SW480 (cell line): ENCODE measurements at places on chromosomes 16 and 17.

- DNase-seq, result no peak
Measured at GRCh38 chr17:80839970-80840369, 151.7 kb upstream of the CHMP6 start.

- no peak for DNase-seq
Measured at GRCh38 chr17:81719410-81720266, 7.6 kb downstream of the SLC25A10 start.

DNA sequence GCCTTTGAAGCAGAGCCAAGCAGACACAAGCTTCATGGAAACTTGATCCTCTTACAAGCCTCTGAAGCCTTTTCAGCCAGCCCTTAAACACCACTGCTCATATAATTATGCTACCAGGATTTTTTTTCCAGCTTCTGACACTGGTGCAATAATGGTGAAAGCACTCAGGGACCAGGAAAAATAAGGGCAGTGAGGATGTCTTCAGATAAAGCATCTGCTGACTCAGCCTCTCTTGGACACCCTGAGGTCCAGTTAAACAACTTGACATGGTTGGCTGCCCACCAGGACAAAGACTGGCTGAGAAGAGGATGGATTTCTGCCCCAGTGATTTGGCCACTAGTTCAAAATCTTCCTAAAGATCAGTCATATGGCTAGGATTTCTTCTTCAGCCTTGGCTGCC, 124.2 kb upstream of the N4BP1 start:
- no peak for DNase-seq

- DNase-seq, result no peak
Measured at GRCh38 chr16:59993101-59993500, 1259.0 kb upstream of the GOT2 start.

- peak; percentile 80 for DNase-seq
Measured at GRCh38 chr16:73053364-73054124, 5.6 kb upstream of the ZFHX3 start.

DNA sequence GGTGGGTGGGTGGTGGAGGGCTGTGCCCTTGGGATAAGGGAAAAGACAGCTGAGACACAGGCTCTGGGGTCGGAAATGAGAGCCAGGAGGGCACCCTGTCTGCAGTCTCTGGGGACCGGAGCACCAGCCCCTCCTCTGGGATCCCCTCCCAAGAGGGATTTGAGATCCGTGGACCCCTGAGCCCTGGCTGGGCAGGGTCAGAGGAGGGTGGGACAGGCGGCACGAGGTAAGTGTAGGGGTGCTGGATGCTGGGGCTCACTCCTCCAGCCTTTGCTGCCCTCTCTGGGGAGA, 425 bp downstream of the SGSH start:
- DNase-seq, result no peak

DNA sequence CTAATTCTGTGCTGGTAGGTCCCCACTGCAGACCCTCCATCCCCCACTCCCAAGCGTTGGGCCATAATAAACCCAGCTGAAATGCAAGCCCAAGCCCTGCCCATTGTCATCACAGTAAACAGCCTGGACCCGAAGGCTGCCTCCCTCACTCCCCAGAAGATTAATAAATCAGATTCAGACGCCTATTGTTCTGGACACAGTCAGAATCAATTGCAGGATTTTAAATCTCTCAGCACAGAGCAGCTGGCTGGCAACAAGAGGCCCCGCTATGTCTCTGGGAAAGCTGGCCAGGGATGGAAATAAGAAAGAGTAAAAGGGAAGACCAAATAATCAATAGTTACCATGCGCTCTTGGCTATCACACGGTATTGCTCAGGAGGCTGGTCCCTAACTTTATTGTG, 93.9 kb downstream of the C17orf67 start:
- DNase-seq, result no peak
